ENCODE measurements at places on chromosomes 2 and 18. TPM values are rescaled to one million over a fixed set of nuclear protein-coding genes. Genes with fewer than 3 reads are reported as not detected.

- no peak for DNase-seq
Measured at GRCh38 chr18:44341759-44342158, 338.9 kb upstream of the SETBP1 start.

DNA sequence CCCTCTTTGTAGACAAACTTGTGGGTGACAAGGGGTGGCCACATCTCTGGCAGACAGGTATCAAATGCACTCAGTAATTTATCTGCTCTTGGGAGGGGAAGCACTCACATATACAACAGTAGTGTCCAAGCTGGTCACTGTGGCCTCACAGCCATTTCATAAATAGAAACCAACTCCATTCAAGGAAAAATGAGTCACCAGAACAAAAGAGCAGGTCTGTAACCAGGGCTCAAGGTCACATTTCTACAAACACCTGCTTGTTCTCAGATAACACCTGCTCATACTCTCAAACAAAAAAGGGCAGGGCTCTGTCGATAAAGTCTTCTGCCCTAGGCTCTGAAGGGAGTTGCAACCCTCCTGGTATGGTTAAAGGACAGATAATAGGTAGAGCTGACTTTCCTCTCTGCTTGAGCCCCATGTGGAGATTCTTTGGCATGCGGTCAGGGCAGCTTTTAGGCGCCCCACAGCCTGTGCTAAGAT is 459.0 kb downstream of the BCL11A start:
- DNase-seq, result no peak

Gene MROH2A
- total RNA-seq, result not detected

DNA sequence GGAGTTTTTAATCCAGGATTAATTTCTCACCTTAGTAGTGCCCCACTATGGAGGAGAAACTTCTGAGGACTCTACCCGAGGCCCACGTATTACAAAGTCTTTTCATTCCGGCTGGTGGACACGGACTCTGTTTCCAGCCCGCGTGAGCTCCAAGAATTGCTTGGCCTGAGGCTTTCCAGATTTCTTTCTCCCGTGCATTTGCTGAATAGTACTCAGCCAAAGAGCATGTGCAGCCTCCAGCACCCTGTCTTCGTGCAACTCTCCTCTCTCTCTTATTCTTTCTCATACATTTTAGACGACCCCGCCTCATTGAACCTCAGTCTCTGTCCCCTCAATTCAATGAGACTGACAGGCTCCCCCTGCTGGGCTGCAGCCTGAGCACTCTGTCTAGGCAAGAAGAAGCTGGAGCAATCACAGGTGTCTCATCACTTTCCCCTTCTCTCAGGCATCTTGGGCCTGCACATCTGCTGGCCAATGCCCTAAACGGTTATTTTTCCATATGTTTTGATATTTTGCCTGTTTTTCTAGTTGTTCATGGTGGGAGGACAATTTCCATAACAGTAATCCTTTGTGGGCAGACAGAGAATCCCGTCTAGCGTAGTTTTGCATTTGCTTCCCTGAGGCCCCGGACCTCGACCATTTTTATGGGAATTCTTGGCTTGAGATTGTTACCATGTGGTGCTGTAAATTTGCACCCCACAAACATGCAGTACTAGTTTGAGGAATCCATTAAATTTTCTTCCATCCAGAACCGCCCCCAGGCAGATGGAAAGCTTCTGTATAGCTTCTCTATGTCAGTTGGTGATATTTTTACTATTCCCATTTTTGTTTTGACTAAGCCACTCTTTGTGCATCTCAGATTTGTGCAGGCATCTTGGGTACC is 50.1 kb upstream of the LPIN2 start:
- no peak for DNase-seq

Gene AMER3
- not detected for total RNA-seq

DNA sequence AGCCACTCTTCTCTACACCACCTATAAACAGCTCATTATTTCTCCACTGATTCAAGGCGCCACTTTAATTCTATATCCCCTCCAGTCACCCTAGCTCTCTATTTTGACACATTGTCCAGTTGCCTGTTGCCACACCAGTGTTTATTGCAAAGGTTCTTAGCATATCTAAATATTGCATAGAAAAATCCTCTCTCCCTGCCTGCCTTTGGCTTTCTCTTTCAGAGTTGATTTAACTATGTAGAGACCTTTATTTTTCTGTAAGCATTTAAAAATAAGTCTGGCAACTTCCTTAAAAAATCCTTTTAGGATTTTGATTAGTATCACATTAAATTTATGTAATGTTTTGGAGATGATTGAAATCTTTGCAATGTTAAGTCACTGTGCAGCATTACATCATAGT is 47.9 kb upstream of the B3GNT7 start:
- DNase-seq, result no peak

Gene COLEC12
- total RNA-seq, result 3.3 TPM

DNA sequence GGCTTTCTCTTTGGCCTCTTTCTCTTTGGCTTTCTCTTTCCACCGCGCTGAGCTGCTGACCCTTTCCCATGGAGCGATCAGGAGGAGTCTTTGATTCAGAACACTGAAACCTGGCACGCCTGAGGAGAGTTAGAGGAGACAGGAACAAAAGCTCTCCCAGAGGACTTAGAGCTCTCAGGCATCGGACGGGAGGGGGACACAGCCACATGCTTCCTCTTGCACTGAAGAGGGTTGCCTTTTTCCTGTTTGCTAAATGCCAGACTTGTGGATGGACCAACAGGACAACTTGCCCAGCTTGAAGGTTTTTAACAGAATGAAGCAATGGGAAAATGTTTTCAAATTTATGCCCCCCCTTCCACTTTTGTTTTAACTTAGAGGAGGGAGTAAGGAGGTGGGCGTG is 3.6 kb upstream of the PTPN18 start:
- DNase-seq, result no peak

Gene SIX3
- not detected for total RNA-seq
